ENCODE measurements at places on chromosomes 11 and 22.

DNA sequence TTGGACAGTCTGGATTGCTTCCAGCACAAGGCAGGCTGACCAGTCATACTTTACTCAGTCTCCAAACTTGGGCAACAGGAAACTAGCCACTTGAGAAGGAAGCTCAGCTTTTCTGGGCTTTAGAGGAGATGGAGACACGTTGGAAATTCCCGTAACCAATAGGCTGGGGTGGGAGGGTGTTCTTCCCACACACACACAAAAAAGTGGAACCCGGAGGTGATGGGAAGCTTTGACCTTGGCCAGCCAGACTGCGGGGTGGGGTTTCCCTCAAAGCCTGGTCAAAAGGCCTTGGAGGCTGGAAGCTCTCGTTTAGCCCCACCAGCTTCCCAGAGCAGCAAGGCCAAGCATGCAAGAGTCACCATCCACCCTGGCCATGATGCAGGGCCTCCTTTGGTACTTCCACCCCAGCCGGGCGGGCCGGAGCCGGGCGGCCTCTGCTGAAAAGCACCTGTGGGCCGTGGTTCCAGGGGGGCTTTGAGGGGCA lies 126.2 kb downstream of the BCR start:
- no peak for DNase-seq

DNA sequence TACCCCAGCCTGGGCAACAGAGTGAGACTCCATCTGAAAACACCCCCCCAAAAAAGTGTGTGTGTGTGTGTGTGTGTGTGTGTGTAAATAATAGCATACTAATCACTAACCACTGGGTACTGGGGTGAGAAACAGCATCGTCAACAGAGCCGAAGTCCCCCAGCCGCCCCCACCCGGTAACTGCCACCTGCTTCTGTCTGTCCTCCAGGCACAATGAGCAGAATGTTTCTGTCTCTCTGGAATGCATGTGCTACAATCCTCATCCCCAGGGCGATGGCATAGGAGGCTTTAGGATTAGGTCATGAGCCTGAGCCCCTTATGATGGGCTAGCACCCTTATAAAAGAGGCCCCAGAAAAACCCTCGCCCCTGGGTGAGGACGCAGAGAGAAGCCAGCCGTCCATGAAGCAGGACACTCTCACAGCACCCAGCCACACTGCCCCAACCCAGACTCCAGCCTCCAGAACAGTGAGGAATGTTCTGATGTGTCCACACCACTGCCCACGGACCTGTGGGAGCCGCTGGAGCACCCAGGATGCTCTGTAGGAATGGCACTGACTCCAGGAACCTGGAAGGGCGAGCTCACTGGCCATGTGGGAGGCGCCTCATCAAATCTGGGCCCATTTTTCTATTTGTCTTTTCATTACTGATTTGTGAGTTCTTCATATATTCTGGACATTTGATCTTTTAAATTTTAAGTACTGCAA lies 9.9 kb downstream of the TTLL8 start:
- no peak for DNase-seq

GRCh38 chr22:47196881-47197772 lies 434.7 kb downstream of the TBC1D22A start:
- DNase-seq: no peak

GRCh38 chr11:46914363-46914762 lies 4.0 kb downstream of the LRP4 start:
- DNase-seq: no peak
